Left ventricle myocardium inferior (tissue), 1 donor: ENCODE measurements at places on chromosomes 16 and 17.

DNA sequence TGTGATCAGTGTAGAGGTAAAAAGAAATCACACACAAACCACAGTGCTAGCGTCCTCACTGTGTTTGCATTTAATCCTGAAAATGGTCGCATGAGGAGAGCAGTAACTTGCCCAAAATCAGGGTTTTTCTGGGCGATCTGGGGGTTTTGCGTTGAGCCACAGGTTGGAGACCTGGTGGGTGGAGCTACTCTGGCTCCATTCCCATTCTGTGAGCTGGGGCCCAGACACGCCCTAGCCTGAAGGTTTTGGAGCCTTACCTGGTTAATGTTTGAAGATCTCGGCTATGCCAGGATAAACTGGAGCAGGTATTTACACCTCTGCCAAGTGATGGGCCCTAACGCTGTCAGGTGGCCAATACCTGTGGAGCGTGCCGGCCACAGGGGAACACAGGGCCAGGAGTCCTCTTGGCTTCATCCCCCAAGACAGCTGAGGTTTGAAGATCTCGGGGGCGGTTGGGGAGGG, 48.4 kb downstream of the MPRIP start:
- no peak for DNase-seq

GRCh38 chr17:57016764-57017116, 38.8 kb downstream of the SCPEP1 start:
- DNase-seq: no peak

GRCh38 chr17:9360677-9361081, 214.9 kb downstream of the STX8 start:
- DNase-seq: no peak

DNA sequence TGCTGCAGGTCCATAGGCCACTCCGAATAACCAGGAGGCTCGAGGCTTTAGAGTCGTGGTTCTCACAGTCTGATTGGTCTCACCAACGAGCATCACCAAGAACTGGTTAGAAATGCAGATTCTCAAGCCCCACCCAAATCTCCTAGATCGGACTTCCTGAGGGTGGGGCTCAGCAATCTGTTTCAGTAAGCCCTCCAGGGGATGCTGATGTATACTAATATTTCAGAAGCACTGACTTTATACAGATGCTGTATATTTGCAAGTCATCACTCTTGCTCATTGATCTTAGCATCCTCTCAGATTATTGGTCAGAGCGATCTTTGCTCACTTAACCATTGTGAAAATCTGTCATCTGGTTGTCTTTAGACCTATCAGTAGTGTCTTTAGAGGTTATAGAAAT, 4.4 kb upstream of the VAC14 start:
- no peak for DNase-seq

GRCh38 chr17:44308320-44308818, at the start of gene RUNDC3A:
Gene RUNDC3A, plus strand, starts transcription at chr17:44308601. Its CDS starts 232 bp downstream, at chr17:44308833.
- peak; percentile 85 for DNase-seq

DNA sequence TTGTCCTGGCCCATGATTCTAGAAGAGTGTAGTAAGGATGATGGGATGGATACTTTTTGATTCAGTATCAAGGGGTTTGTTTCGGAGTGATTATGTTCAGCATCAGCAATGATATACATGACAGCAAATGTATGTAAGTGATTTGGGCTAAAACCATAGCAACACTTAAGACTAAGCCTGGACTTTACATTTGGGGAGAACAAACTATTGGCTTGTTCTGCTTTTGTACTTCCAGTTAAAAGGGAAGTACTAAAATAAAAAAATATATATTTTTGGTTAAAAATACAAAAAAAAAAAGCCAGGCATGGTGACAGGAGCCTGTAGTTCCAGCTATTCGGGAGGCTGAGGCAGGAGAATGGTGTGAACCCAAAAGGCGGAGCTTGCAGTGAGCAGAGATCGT, 20.5 kb upstream of the DHX8 start:
- DNase-seq: no peak

DNA sequence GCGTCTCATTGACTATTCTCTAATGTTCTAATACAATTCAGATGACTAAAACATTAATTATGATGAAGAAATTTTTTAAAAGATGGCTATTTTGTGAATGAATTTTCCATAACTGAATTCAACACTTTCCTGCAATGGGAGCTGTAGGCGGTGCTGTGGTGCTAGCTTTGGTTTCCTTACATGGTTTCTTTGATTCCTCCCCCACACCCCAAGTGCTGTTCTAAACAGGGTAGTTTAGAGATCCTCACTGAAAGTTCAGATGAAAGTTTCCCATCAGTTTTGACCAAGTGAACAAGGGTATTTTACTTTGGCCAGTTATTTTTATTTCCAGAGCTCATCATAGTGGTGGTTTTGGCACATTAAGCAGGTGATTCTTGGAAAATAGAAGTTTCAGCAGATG, 26.0 kb upstream of the MRC2 start:
- no peak for DNase-seq

DNA sequence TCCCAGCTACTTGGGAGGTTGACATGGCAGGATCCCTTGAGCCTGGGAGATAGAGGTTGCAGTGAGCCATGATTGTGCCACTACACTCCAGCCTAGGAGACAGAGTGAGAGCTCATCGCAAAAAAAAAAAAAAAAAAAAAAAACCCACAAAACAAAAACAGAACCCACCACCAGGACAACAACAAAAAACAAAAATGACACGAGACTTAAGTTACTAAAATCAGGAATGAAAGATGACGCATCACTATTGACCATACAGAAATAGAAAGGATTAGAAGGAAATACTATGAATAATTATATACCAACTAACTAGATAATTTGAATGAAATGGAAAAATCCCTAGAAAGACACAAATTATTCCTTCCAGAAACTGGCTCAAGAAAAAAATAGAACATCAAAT, 432.4 kb upstream of the PMFBP1 start:
- DNase-seq: no peak

DNA sequence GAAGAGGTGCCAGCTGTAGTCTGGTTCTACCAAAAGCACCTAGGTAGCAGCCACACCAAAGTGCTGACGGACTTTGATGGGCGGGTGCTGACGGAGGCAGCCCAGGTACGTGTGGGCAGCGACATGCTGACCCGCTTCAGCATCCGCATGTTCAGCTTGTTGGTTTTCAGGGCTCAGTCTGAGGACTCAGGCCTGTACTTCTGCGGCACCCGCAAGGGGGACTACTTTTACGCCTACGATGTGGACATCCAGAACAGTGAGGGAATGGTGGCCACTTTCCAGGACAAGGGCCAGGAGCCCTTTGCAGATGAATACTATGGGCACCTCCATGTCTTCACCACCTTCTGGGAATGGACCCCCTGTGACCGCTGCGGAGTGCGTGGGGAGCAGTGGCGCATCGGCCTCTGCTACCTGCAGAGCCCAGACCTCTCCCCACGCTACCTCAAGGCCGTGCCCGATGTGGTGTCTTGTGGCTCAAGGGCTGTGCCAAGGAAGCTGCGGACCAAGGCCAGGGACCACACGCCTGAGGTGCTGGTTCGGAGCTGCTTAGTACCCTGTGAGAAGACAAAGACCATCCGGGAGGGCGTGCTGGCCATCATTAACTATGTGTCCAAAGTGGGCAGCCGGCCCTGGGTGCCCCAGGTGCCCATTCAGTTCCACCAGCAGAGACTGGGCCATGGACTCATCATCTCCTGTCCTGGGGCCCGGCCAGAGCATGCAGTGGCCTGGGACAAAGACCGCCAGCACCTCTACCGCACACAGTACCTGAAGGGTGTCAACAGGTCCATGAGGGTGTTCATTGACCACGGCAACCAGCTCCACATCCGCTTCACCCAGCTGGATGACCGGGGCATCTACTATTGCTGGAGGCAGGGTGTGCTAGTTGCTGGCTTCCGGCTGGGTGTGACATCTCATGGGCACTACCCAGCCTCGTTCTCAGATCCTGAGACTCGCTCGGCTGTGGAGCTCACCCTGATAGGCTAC, 5.0 kb upstream of the EFTUD2 start:
- no peak for DNase-seq

DNA sequence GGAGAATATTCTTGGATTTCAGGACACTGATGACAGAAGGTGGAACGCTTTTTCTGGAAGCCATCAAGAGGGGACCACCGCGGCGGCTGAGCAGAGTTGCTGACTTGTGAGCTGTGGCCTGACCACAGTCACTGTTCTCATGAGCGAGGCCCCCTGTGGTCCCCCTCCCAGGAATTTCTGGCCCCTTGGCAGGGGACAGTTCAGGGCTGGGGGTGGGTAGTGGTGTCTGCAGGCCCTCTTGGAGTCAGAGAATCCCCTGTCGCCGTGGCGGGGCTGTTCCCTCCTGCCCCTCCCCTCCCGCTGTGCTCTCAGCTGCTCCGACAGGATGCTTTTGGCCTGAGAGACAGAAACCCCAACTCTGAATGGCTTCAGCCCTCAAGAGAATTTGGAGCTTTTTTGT, 292.0 kb downstream of the SEC14L1 start:
- no peak for DNase-seq

GRCh38 chr17:59963738-59964481, 630 bp downstream of the RNFT1 start:
- DNase-seq: peak; percentile 31

GRCh38 chr16:35731341-35732040, 2272.1 kb downstream of the TP53TG3F start:
- no peak for DNase-seq

DNA sequence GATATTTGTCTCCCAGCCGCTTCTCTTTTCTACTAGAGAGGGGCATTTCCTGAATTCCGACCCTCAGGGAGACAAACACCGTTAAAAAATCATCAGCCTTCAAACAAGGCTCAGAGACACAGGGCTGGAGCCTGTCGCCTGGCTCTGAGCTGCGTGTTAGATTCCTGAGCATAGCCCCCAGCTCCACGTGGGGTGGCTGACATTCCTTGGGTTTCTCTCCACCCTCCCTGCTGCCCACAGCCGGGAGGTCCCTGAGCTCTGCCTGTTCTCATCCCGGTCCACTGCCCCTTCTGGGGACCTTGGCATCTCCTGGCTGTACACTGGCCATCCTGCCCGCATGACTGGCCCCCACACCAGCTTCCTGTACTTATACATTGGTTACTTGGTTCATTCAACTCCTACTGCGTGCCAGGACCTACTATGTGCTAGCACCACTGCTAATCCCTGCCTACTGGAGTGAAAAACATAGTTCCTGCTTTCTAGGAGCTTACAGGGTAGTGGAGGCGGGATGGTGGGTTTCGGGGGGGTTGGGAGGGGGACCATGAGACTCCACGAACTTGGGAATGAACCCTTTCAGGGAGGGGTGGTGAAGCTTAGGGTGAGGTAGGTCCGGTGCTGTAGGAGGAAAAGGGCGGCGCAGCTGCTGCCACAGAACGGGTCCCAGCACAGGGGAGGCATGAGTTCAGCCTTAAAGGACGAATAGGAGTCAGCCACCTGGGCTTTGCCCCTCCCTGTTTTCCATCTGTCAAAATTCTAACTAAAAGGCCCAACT, 52.1 kb upstream of the TMEM132E start:
- no peak for DNase-seq

DNA sequence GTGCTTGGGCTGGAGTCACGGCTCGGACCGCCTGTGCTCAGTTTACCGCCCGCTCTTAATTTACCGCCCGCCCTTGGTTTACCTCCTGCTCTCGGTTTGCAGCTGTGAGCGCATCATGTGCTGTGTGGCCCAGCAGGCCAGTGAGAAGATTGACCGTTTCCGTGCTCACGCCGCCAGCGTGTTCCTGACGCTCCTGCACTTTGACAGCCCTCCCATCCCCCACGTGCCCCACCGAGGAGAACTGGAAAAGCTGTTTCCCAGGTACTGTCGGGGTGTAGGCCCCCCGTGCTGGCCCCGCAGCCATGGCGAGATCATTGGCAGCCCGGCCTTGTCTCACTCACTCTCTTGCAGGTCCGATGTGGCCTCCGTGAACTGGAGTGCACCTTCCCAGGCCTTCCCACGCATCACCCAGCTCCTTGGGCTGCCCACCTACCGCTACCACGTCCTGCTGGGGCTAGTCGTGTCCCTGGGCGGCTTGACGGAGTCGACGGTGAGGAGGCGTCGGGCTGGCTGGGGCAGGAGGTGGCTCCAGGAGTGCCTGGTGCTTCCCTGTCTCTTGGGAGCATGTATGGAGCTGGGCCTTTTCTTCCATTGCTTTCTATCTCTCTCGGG, 89.3 kb upstream of the ZNF750 start:
- peak; percentile 11 for DNase-seq

- DNase-seq: no peak
Measured at GRCh38 chr16:80337786-80338185, 203.0 kb upstream of the DYNLRB2 start.

DNA sequence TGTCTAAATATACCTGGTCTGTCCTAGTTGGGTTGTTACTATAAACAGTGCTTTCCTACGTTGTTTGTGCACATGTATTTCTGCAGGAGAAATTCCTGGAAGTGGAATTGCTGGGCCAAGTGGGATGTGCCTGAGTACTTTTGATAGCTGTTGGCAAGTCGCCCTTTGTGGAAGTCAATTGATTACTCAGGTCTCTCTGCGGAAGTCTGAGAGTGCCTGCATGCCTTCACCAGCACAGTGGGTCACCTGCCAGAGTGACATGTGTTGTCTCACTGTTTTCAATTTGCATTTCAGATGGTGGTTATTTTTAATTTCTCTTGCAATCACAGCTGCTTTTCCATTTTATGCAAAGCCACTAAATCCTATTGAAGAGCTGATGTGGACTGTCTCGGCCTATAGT, 2.3 kb upstream of the MVD start:
- no peak for DNase-seq

DNA sequence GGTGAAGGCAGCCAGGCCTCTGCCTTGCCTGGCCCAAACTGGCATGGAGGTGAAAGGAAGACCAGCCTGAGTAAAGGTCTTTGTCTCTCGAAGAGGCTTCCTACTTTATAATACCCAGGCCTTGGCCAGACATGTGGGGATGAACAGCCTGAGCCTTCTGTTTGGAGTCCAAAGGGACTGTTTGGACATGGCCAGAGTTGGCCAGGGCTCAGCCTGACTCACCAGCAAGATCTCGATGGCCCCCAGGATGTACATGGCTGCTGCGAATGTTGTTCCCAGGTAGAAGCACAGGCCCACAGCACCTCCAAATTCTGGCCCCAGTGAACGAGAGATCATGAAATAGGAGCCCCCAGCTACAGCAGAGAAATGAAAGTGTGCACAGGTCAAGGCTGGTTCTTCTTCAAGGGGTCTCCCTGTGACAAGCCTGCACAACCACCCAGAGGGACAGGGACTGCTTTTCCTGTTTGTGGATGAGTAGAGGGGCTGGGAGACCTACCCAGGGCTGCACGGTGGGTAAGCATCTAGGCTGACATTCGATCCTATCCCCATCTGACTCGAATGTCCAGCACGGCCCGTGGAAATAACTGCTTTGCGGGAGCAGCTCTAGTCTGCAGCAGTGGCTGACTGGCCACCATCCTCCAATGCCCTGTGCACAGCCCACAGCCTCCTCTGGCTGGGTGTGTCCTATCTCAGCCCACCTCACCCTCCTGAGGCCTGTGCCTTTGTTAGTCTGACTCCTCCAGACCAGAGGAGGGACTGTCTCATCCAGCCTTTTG, 10.7 kb upstream of the LCAT start:
- DNase-seq: no peak

GRCh38 chr17:75633486-75634375, 497 bp downstream of the SMIM5 start:
- peak; percentile 93 for DNase-seq

DNA sequence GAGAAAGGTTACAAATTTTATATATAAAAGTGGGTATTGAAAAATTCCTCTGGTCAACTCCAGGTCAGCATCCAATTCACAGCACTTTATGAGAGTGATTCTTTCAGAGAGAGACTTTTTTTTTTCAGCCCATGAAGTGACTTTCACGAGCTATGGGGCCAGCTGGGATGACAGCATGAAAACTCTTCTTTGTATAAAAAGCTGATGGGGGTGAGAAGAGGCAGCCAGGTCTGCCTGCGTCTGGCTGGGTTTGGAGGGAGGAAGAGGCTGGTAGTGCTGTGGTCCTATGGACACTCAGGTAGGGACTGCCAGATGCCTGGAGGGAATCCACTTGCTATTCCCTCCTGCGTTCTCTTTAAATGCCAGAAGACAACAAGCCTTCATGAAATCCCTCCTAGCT, 250.6 kb downstream of the UTP18 start:
- DNase-seq: no peak
